ENCODE measurements at places on chromosomes 2 and 18.
A peak's percentile ranks its signal among the peaks of the same experiment; 100 is the strongest.

- no peak for DNase-seq
These were observed 38.3 kb upstream of the ST3GAL5 start for GRCh38 chr2:85926931-85927661.

GRCh38 chr2:13917958-13918357, 714.6 kb upstream of the LRATD1 start:
- DNase-seq, result no peak

DNA sequence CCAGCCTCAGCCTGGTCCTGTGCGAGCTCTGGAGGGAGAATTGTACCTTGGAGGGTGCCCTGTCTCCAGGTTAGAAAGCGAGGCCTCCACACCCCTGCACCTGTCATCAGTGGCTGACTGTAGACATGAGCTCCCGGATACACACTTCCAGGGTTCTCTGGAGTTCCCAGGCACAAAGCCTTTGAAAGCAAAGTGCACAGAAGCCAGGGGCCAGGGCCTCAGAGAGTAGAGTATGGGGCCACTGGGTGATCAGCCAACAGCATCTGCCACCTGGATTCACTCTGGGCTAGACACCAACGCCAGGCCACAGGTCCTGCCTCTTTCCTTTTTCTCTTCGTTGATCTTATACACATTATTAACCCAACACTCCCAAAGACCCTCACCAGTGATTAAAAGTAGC, 239.4 kb upstream of the HDAC4 start:
- DNase-seq, result no peak

GRCh38 chr18:49548229-49548636, 13.6 kb upstream of the LIPG start:
- DNase-seq, result no peak

DNA sequence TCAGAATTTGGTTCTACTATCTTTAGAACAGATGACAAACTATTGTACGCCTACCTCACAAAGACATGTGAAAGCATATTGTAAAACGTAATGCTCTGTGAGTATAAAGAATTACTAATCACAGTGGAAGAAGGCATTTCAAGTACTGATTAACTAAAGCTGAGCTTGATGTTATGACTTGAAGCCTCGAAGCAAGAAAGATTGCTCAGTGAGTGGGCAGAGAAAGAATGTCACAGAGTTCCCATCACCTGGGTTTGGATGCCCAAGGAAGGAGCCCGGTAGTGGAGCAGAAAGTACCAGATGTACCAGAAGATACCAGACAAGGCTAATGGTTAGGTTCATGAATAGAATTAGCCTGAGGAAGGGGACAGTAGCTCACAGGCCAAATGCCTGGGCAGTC, 39.5 kb upstream of the FAM110C start:
- DNase-seq, result no peak

GRCh38 chr2:126776692-126777619, 121.0 kb downstream of the GYPC start:
- peak; percentile 86 for DNase-seq

GRCh38 chr2:15677141-15677843, 85.6 kb downstream of the DDX1 start:
- no peak for DNase-seq

DNA sequence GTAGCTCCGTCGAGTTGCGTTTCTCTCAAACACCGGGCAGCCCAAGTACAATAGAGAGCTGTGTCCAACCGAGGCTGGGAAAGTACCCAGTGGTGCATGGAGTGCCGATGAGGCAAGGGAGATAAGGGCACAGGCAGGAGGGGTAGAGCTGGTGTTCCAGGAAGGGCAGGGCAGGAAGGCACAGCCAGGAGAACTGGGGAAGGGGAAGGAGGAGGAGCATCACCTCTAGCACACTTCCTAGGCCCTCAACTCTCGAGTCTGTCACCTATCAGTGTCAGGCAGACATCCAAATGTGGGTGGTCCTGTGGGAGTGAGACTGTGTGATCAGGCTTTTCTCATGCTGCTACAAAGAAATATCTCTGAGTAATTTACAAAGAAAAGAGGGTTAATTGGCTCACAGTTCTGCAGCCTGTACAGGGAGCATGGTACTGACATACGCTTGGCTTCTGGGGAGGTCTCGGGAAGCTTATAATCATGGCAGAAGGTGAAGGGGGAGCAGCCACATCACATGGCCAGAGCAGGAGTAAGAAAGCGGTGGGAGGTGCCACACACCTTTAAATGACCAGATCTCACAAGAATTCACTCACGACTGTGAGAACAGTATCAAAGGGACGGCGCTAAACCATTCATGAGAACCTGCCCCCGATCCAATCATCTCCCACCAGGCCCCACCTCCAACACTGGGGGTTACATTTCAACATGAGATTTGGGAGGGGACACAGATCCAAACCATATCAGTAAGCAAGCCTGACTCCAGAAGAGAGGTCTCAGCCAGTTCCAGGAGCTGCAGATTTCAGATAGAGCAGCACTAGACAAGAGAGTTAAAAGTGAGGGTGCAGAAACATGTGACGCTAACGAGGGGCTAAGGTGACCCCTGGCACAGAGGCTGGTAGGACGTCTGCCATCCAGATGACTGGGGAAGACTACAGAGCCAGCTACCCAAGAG, 75.7 kb downstream of the MBOAT2 start:
- DNase-seq, result no peak

DNA sequence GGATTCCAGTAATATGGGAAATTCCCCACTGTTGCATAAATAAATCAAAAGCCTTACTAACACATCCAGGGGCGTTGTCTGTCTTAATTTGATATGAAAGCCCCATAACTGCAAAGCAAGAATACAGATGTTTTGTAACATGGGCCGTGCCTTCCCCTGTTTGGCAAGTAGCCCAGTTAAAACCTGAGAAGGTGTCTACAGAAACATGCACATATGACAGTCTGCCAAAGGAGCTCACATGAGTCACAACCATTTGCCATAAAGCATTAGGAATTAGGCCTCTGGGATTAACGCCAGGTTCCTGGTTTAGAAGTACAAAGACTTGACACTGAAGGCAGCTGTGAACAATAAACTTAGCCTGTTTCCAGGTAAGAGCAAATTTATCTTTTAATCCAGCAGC, 43.1 kb upstream of the LONRF2 start:
- DNase-seq, result no peak

- DNase-seq, result no peak
These were observed 35.7 kb downstream of the THUMPD2 start for GRCh38 chr2:39743269-39743776.

DNA sequence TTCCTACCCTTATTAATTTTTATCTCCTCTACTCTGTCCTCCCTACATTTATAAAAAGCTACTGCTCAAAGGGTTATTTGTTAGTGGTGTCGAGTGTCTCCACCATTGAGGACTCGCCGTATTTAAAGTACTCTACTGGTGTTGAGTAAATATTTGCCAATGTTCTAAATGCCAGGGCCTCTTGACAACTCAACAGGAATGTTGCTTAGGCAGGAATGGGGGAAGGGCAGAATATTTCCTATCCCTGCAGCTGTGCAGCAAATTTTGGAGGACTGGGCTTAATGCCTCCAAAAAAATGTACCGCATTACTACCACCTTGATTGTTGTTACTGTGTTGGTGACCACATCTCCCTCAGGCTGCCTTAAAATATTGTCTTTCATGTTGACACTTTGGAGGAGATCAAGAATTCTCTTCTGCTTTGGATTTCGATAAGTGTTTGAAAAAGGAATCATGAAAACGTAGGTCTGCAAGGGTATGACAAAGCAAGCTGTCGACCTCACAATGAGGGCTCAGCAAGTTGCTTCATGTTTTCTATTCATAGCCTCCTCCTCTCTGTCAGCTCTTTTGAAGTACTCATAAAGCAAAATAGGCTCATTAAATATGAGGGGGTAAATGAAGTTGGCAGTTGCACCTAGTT, 84.3 kb downstream of the EFEMP1 start:
- DNase-seq, result no peak

- DNase-seq, result no peak
These were observed 102.5 kb upstream of the LDAH start for GRCh38 chr2:20925265-20925889.

DNA sequence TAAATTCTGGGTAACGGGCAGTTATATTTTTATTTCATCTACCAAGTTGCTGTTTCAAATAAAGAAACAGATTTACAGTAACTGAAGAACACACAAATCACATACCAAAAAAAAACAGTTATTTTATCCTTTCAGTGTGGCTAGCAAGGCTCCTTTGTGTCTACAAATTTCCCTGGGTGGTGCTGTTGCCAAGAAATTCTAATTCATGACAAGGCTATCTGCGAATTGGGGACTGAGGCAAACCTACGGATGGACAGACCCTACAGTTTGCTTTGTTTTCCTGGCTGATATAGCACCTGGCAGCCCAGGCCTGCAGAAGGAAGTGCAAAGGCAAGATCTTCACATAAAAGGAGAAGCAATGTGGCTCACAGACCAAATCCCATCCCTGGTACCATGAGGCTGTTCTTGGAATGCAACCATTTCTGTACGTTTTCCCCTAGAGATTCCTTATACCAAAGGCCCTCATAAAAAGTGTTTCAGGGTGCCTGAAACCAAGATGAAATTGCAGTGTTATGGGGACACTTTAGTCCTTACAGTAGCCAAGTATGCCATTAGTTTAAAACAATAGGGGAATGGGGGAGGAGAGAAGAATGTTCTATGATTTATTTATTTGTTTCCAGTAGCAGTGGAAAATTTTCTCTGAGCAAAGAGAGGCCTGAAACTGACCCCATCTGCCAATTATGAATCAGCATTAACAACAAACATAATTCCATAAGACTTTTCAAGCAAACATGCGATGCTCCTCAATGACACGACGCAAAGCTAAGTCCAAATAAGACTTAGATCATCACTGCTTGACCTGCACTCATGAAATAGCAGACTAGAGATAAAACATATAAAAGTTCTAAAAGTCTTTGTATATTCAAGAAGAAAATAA, 4.3 kb downstream of the KLF7 start:
- DNase-seq, result no peak

DNA sequence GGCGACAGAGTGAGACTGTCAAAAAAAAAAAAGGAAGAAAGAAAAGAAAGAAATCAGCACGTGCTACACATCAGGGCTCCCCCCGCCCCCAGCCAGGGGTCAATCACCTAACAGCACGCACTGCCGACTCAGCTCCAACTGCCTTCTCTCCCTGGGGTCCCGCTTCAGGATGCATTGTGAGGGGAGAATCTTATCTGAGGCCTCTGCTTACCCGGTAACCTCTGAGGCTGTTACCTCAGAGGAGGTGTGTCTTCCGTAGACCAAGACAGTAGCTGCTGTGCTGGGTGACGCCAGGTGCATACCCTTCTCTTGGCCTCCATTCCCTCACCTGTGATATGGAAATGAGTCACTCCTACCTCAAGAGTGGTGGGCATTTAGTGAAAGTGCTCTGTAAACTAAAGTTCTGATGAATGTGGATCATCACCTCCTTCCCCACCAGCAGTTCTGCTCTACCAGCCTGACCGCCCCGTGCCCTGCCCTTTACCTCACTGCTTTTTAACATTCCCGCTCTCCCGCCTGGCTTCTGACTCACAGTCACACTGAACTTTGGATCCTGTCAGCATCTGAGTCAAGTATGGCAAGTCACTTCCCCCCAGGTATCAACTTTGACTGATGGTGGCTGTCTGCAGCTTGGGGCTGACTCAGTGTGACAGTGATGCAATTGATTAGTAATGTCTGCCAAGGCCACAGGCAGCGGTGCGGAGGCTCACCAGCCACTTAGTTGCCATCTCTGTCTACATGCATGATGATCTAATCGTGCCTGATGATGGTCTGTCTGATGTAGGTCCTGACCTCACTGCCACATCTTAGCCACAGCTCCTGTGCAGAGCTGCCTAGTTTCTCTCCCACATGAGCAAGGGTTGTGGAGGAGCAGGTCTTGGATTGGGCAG, 20.1 kb downstream of the ARID5A start:
- DNase-seq, result peak; percentile 47

- no peak for DNase-seq
These were observed 305.8 kb downstream of the PIEZO2 start for GRCh38 chr18:10843565-10843964.

DNA sequence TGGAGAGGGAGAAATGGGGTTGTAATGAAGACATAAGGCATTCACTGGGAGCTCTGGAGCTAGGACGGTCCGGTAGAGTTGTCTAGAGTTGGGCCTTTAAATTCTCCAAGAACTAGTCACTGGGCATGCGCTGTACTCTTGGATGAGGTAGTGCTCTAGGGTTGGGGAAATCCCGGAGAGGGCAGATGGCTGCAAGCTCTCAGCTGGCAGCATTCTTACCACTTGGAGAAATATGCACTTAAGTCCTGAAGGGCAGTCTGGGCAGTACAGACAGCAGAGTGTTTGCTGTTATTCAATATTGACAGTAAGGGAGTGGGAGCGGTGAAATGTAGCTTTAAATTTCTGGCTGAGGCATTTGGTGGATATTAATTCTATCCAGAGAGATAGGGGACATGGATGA, 214.6 kb downstream of the RDH14 start:
- no peak for DNase-seq

DNA sequence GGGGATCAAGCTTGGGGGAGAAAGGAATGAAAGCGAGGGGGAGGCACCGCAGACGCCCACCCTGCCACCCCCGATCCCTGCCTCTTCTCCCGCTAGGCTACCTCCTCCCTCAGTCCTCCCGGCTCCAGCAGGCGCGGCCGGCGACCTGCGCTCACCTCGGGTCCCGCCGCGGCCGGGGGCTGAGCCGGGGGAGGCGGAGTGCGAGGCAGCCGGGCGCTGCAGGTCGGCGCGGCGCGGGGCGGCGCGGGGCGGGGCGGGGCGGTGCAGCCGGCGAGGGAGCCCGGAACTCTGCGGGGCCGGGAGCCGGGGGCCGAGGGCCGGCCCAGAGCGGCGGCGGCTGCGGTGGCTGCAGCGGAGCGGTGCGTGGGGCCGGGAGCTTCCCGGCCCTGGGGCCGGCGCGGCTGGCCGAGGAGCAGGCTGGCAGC, 477 bp downstream of the ACVR1 start:
- no peak for DNase-seq

DNA sequence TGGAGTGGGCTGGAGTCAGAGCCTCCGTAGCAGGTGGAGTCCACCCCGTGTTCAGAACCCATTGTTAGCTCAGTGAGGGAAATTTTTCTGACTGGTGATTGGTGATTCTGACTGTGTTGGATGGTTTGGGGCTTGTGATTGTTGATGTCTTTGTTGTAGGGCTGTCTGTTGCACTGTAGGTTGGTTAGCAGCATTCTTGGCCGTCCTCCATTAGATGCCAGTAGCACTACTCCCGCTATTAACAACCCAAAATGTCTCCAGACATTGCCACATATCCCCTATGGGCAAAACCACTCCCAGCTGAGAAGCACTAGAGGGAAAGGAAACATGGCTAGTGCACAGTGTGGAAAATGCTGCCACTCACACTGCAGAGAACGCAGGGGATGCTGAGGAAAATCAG, 51.7 kb downstream of the ARMC9 start:
- DNase-seq, result no peak

DNA sequence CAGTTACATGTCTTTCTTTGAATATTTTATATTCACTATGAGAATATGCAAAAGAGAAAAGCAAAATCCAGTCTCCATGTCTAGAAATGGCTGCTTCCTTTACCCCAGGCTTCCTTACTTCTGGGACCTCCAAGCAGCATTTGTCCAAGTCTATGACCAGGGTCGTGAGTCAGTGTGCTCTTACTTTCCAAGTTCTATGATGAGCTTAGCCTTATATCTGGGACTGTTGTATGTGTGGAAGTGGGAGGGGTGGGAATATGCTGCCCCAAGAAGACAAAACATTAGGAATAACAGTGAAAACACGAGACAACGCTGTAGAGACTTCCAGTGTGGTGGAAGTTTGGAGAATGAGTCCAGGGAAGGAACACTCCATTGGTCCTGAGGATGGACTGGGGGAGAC, 21.2 kb upstream of the CHRNA1 start:
- DNase-seq, result no peak

GRCh38 chr2:199743415-199744120, 107.4 kb downstream of the FTCDNL1 start:
- no peak for DNase-seq

GRCh38 chr18:42828881-42829280, 286.6 kb downstream of the RIT2 start:
- no peak for DNase-seq

All from activated T-cell treated with anti-CD3 and anti-CD28 coated beads, Interleukin-2, amount 50 U/mL, for 1 hour (primary cell).